ENCODE measurements at places on chromosomes 6 and 20.

DNA sequence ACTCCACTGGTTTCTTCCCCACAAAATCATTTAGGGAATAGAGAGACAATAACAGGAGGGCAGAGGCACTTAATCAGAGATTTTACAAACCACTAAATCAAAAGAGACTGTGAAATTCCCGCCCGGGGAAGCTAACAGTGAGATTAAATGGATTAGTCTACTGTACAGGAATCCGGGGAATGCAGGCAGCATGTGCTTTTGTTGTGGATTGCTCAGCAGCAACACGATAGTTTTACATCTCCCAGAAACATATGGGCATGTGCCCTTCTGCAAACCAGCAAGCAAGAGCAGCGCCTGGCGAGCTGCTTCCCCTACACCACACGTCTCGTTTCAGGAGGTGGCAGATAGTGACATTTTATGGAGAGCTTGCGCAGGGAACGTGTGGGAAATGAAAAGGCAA is 382.3 kb downstream of the CD83 start:
- peak; percentile 79 for DNase-seq

GRCh38 chr20:1920826-1921225 is 25.6 kb downstream of the SIRPA start:
- no peak for DNase-seq

- no peak for DNase-seq
Measured at GRCh38 chr20:4045082-4045481, 29.7 kb upstream of the RNF24 start.

- DNase-seq: no peak
Measured at GRCh38 chr20:31680286-31681127, 42.2 kb downstream of the BCL2L1 start.

GRCh38 chr20:62255976-62256375 is 17.7 kb downstream of the OSBPL2 start:
- DNase-seq: no peak

GRCh38 chr20:50141811-50142561 is 11.5 kb downstream of the PEDS1 start:
- DNase-seq: no peak
